ENCODE measurements at places on chromosomes 11 and 22.

GRCh38 chr11:110962921-110963320 is 250.7 kb upstream of the ARHGAP20 start:
- no peak for DNase-seq

GRCh38 chr11:2377511-2378443 is 667 bp downstream of the CD81 start:
- no peak for DNase-seq

- DNase-seq, result no peak
Measured at GRCh38 chr11:115959081-115959486, 454.9 kb upstream of the CADM1 start.

GRCh38 chr22:20807315-20807752 is 33.4 kb downstream of the SERPIND1 start:
- no peak for DNase-seq
